HT-29 (cell line): ENCODE measurements at places on chromosomes 7 and 10.

DNA sequence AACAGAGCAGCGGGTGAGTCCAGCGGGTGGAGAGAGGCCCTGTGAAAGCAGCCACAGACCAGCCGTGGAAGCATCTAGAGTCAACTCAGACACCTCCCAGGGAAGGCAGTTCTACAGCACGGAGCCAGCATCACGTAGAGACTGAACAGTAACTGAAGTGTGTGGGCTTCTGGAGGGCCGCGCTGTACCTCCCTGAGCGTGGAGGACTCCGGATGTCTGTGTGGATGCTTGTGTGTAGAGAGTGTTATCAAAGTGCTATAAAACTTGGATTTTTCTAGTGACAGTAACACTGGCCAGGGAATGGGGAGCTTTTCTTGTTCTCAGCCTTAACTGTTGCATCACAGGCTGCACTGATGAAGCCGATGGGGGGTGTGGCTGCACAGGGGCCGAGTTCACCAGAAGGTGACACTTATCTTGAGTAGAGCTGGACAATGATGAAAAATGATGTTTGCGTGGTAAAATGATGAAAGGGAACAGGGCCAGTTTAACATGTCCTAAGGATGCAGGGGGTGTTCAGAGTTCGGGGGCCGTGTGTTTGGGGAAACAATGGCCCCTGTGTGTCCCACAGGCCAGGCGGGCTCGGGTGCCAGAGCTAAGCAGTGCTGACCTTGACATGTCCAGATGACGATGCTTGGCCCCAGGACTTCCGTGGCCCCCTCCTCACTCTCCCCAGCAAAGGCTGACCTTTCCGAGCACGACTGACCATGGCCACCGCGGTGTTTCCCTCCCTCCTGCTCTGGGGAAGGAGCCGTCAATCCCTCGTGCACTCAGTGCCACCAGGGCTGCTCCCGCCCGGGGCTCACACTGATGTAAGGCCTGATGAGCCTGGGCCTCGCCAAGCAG, 21.9 kb downstream of the MNX1 start:
- DNase-seq, result no peak

- no peak for DNase-seq
Observed at GRCh38 chr10:64363687-64364086, 842.5 kb downstream of the REEP3 start.

GRCh38 chr10:80460399-80461207, 6.5 kb downstream of the TSPAN14 start:
- peak; percentile 96 for DNase-seq

DNA sequence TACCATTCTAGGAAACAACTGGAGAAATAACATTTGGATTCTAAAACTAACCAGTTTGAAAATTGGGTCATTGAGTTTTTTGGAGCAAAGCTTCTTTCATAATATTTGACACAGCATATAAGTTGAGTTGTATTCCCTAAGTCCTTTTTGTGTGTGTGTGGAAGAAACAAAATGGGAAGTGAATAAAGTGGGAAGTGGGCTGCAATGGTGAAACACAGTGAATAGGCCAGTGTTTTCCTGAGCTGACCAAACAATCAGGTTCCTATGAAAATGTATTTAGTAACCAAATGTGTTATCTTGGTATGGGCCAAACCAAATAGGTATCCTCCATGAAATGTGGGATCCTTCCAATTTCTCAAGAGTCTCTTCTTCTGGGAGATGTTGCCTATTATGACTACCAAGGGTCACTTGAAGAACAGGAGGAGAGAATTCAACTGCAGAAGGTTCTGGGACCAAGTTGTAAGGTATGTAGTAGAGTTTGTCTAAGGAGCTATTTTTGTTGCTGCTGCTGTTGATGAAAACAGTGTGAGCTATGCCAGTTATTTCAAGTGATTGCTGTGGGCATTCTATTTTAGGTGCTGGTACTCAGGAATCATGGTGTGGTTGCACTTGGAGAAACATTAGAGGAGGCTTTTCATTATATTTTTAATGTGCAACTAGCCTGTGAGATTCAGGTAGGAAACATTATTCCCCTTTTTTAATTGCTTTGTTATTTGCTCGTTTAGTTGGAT, 88.3 kb upstream of the MXI1 start:
- DNase-seq, result no peak

- DNase-seq, result peak; percentile 94
Observed at GRCh38 chr10:122062831-122063674, 74.1 kb downstream of the TACC2 start.

DNA sequence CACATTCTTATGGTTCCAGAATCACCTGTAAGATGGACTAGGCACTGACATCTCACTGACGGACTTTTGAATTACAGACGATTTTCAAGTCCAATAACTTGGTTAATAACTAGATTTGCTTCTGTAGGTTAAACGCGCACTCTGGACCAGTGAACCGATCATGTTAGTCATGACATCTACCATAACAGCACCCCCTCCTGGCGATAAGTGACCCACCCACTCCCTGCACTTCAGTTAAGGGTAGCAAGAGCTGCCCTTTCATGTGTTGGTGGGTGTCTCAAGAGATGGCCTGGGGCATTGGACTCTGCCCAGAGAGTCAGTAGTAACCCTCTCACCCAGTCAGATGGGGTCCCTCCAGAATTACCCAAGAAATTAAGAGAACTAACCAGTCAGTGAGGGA, 12.9 kb downstream of the GRM8 start:
- DNase-seq, result no peak

DNA sequence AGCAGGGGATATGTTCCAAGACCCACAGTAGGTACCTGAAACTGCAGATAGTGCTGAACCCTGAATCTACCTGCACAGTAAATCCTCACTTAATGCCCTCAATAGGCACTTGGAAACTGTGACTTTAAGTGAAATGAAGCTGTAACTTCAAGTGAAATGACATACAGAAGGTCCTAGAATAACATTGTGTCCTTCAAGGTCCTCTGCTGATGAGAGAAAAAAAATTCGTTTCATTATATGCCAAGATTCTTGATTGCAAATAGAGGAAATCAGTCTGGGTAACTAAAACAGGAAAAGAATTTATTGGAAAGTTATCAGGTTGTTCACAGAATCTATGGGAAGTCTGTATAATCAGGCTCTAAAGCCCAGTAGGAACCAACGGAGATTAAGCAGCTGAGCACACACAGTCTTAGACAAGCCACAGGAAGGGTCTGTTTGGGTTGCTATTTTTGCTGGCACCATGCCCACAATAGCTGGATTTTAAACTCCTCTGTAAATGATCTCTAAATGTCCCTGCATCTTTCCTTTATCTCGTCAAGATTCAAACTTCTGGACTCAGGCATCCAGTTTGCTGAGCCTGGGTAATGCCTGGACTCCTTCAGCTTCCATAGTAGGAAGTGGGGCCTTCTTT, 57.5 kb downstream of the EXOC4 start:
- no peak for DNase-seq

GRCh38 chr7:71905821-71906220, 506.3 kb downstream of the CALN1 start:
- no peak for DNase-seq

GRCh38 chr7:80767654-80768053, 129.2 kb downstream of the CD36 start:
- no peak for DNase-seq

DNA sequence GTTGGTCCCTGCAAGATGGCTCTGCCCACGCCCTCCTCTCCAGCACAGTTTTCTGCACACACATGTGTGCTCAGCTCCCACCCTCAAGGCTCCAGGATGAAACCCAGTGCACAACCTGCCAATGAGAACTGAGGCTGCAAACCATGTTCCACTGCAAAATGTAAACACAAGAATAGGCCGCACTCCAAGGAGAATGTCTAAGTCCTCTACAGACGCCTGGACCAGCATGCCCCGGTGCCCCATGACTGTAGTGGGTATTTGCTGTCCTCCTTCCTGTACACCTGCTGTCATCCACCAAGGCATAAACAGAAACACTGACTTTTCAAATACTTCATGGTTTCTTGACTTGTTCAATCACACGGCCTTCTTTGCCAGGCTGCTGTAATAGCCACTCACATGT, 72.6 kb downstream of the COBL start:
- DNase-seq, result no peak

DNA sequence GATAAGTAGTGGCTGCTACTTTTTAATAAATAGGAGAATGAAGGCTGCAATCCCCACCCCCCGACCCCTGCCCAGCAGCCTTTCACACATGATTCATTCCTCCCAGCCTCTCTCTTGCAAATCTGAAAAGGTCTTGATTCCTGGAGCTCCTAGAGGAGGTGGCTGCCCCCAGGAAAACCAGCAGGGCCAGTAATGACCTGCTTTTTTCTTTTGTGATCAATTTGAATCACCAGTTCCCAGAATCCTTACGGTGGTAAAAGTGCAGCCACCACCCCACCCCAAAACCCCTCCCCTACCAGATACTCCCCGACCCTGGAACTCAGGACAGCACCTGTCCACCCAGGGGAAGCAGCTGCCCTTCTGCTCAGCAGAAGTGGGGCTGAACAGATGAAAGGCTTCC, 108.9 kb downstream of the C10orf105 start:
- no peak for DNase-seq

DNA sequence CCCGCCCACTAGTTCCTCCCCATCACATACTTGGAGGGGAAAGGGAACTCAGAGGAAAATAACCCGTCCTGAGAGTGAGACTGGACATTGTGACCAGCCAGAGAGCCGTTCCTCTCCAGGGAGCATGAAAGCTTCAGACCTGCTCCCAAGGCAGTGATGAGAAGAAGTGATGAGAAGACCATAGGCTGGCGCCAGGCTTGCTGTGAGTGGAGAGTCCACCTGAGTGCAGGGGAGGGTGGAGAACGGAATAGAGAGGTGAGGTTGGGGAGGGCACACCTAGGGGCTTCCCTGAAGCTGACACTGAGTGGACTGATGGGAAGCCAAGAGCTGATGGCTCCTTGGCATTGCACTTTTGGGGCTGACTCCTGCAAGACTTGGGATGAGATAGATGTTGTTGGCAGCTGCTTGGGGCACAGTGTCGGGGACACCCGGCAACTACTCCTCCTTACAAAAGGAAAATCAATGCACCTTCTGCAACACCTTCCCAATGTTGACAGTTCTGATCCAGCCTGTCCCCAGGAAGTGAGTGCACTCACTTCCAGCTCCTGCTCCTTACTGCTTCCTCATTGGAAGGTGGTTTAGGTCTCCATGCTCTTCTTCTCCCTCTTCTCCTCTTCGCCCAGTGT, 79.4 kb downstream of the EMX2 start:
- no peak for DNase-seq

DNA sequence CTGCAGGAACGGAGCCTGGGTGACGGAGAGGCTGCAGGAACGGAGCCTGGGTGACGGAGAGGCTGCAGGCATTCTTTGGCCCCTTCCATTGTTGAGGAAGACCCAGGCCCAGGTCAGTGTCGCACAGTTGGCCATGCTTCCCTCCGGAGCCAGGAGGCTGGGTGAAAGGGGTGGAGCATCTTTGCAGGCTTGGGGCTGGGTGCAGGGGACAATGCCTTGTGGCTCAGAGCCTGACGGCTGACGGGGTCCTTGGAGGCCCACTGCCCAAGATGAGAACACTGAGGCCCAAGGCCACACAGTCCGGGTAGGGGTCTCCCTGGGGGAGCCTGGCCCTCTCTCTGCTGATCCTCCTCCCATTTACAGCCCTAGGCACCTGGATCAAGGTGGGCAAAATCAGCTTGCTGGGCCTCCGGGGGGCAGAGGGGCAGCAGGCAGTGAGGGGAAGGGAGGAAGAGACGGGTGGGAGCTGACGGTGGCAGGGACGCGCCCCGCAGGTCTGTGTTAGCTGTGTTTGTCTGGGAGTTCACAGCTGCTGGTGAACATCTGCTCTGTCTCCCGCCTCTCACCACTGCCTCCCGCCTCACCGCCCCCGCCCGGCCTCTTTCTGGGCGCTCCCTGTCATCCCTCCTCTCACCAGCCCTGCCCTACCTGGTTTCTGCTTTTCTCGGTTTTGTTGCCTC, 30.6 kb upstream of the PCBD1 start:
- no peak for DNase-seq

DNA sequence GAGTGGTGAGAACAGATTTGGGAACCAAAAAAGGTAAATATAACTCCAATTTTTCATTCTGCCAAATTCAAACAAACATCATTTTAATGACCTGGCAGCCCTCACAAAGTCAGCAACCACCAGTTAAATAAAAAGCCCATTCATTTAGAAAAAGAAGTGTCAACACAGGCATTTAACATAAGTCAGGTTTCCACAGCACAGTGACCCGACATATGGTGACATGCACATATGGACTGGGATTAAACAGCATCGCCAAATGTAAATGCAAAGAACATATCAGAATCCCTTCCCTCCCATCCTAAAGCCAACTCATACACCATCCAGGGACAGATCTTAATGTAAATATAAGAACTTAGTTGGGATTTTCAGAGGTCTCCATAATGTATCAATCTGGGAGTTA, 293.2 kb downstream of the FGFR2 start:
- no peak for DNase-seq

- DNase-seq, result no peak
Observed at GRCh38 chr10:34697351-34698247, 117.5 kb downstream of the PARD3 start.

DNA sequence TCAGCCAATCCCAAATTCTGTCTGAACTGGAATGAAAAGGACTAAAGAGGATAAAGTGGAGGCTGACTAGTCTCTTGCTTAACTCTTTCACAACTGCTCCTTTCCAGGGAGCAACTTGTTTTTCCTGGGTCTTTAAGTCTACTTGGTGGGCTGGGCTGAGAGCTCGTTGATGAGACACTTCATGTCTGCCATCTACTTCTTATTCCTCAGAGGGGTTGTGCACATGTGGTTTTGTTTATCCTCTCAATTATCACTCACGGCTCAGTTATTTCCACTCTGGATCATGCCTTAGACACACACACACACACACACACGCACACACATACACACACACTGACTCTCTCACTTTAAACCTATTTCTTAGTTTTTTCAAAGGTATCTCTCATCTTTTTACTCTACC, 298.6 kb upstream of the MTPN start:
- no peak for DNase-seq

DNA sequence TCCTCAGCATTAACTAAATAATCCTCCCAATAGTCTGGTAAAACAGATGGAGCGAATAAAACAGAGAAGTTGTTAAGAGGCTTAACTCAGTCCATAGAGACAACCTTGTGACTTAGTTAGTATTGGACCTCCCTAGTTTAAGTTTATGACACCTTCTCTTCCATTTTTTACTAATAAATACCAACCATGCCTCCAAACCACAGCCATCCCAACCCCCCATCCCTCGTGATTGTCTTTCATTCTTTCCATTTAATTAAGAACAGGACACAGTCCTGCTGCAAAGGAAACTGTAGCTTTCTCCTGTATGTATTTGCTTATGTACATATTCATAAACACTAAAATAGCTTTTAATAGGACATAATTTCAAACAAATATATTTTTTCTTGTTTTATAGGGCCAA, 238.2 kb downstream of the SEMA3D start:
- DNase-seq, result no peak

- DNase-seq, result no peak
Observed at GRCh38 chr7:29996321-29996720, 6.7 kb upstream of the SCRN1 start.

GRCh38 chr7:129889133-129889844, 63.5 kb downstream of the UBE2H start:
- no peak for DNase-seq
